ENCODE measurements at places on chromosomes 7 and 10. TPM values are rescaled to one million over a fixed set of nuclear protein-coding genes. Genes with fewer than 3 reads are reported as not detected.

DNA sequence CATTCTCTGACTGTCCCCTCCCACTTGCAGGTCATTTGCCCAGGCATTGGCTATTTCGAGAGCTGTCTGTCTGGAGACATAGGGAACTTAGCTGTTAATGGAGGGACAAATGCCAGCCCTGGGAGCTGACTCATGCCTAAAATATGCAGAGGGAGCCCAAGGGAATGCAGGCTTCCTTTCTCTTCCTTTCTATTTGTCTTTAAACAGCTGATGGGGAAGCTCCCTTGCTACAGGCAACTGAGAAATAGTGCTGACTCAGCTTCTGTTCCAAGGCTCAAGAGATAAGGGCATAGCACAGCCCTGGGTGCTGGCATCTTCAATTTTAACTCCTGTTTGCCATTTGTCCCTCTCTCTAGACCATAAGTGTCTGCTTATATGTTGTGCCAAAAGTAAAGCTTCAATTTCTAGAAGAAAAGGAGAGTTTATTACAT is 82.7 kb upstream of the C1GALT1 start:
- no peak overlapping the region for H3K27ac ChIP-seq
- H3K36me3 ChIP-seq, result no peaks in the 10 kb centered on the region
- no peak overlapping the region for H3K4me3 ChIP-seq
- no peak for DNase-seq
- H3K4me1 ChIP-seq, result peaks cover 7% of the 10 kb centered on the region

DNA sequence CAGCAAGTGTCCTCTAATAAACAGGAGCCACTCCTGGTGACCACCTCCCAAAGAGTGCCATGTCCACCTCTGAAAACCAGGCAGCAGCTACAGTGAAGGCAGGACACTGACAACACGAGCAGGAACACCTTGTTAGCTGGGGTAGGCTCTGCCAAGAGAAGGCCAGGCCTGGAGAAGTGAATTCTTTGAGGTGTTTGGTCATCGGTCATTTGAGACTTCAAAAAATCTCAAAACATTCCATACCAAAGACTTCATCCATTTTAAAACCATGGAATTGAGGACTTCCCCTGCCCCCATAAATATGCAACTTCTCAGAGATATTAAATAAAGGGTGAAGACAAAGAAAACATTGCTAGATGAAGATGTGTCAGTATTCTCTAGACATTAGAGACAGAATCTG is 28.4 kb upstream of the OPALIN start:
- H3K4me3 ChIP-seq, result no peak overlapping the region
- H3K36me3 ChIP-seq, result no peaks in the 10 kb centered on the region
- H3K27me3 ChIP-seq, result no peaks in the 10 kb centered on the region
- no peak overlapping the region for H3K27ac ChIP-seq
- no peak for DNase-seq

DNA sequence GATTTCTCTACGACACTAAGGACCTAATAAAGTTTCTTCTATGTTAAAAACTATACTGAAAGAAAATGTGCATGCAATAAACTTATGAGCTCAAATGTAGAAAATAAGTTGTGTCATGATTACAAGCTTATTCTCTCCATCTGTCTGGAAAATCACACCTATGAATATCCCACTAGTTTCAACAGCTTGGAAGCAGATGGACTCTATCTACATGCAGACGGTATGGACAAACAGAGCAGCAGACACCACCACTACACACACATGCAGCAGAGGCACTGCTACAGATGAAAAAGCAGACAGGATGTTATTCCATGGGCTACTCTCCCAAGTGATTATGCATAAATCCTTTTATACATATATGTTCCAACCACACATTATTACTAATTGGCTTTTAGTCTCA is 123.4 kb upstream of the TARP start:
- no peaks in the 10 kb centered on the region for H3K36me3 ChIP-seq
- H3K27me3 ChIP-seq, result no peaks in the 10 kb centered on the region
- no peak overlapping the region for H3K4me3 ChIP-seq
- no peaks in the 10 kb centered on the region for H3K4me1 ChIP-seq

GRCh38 chr10:71079761-71080380 is 132.5 kb upstream of the UNC5B start:
- H3K27me3 ChIP-seq, result no peaks in the 10 kb centered on the region
- DNase-seq, result peak; percentile 58
- no peaks in the 10 kb centered on the region for H3K4me1 ChIP-seq
- no peaks in the 10 kb centered on the region for H3K36me3 ChIP-seq

- no peaks in the 10 kb centered on the region for H3K36me3 ChIP-seq
- peak; percentile 81 for DNase-seq
- H3K4me1 ChIP-seq, result peaks cover 31% of the 10 kb centered on the region
- no peaks in the 10 kb centered on the region for H3K27me3 ChIP-seq
- H3K27ac ChIP-seq, result peak overlapping the region; percentile 84
Measured at GRCh38 chr10:132447446-132448247, 50.6 kb downstream of the PWWP2B start.

DNA sequence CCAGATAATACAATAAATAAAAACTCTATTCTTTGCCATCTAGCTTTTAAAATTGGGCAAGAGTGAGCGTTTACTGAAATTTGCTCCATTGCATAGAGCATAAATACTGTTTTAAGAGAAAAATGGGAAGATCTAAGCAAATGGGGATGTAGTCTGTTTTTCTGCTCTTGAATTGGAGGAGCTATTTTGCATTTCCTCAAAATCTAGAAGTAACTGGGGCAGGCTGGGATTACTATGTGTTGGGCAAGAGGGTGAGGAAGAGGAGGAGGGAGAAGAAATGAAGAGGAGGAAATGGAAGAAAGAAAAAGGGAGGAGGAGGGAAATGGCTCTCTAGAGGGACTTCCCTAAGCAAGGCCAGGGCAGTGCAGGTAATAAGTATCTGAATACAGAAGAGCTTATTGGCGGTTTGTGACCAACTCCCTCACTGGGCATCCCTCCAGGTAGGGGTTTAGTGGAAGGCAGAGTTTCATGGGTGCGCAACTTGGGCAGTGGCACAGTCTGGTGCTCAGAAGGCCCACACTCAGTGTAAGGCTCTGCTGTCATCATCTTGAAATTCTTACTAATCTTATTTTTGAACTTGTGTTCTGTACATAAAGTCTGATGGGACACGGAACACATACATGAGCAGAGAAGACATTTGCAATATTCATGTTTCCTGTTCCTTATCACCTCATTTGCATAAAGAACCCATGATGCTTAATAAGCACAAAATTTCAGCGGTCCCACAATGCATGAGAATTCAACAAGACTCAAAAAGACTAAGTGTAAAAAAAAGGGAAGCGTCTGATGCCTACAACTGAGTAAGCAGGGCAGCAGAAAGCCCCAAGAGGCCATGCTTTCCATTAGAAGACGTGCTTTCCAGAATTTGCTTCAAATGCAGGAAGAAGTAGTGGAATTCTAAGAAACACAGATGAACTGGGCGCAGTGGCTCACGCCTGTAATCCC is 116.9 kb downstream of the EVX1 start:
- no peak overlapping the region for H3K4me3 ChIP-seq
- H3K27ac ChIP-seq, result no peak overlapping the region
- DNase-seq, result no peak
- no peaks in the 10 kb centered on the region for H3K36me3 ChIP-seq
- no peaks in the 10 kb centered on the region for H3K4me1 ChIP-seq

Gene LRRD1
- not detected for total RNA-seq

Gene EN2
- total RNA-seq, result not detected

Gene CDC14C
- not detected for total RNA-seq

Gene SFTPD
- total RNA-seq, result 780 TPM
